ENCODE measurements at places on chromosomes 4 and X. TPM values are rescaled to one million over a fixed set of nuclear protein-coding genes. Genes with fewer than 3 reads are reported as not detected.

DNA sequence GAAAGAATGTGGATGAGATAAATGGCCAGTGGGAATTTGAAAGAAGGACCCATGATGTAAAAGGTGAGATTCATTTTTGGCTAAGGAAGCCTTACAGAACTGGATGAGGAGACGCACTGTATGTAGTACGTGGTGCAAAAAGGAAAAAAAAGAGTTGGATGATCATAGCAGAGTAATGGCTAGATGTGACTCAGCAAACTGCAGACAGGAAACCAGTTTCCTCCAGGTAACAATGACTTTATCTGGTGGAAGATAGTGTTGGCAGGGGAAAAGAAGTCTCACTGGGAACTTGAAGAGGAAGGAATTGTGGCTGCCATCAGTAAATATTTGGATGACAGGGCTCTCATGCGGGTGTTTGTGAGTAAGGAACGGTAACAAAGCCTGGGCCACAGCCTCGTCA, 243.2 kb downstream of the CPE start:
- DNase-seq: no peak

- DNase-seq: no peak
Measured at GRCh38 chr4:6957148-6957520, 47.5 kb downstream of the TBC1D14 start.

FRYL gene
- polyA plus RNA-seq: 4.8 TPM

DNA sequence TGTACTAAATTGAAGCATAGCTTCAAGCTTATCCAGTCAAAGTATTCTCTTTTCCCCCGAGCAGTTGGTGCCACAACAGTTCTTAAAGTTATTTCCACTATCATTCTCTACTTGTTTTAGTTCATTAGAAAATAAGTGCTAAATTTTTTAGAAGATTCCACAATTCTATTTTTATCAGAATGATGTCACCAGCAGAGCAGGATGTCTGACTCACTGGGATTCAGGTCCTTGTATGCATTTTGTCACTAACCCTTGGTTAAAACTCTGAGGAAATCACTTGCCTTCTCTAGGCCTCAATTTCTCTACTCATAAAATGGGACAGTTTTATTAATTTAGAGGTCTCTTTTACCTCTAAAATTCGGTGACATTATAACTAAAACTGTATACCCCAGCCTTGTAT, 3.4 kb downstream of the DDX53 start:
- DNase-seq: no peak

KIAA1210 gene
- polyA plus RNA-seq: not detected

- no peak for DNase-seq
Measured at GRCh38 chr4:65227628-65228027, 442.7 kb downstream of the EPHA5 start.

GRCh38 chrX:46260499-46260898, 284.7 kb downstream of the ZNF674 start:
- no peak for DNase-seq

- no peak for DNase-seq
Measured at GRCh38 chr4:87953826-87954225, 21.7 kb upstream of the SPP1 start.

GRCh38 chr4:7653510-7654369, 219.0 kb upstream of the PSAPL1 start:
- DNase-seq: peak; percentile 59

DNA sequence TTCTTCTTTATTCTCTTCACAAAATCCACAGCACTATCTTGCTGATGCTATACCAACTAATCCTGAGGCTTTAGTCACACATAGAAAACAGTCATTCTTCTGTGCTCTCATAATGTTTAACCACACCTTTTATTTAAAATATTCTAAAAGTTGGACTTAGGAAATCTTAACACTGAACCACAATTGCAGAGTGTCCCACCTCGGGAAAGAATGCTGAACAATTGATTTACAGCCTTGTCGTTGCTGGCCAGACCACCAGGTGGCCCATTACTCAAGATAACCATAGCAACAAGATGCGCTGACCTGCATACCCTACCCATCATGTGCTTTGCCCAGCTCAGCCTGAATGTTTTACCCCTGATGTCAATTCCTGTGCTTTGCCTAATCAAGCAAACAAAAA, 100.8 kb downstream of the ARSJ start:
- no peak for DNase-seq

ETDB gene
- polyA plus RNA-seq: not detected

PDZD4 gene
- 0.65 TPM for polyA plus RNA-seq

STPG2 gene
- polyA plus RNA-seq: 0.01 TPM

DNA sequence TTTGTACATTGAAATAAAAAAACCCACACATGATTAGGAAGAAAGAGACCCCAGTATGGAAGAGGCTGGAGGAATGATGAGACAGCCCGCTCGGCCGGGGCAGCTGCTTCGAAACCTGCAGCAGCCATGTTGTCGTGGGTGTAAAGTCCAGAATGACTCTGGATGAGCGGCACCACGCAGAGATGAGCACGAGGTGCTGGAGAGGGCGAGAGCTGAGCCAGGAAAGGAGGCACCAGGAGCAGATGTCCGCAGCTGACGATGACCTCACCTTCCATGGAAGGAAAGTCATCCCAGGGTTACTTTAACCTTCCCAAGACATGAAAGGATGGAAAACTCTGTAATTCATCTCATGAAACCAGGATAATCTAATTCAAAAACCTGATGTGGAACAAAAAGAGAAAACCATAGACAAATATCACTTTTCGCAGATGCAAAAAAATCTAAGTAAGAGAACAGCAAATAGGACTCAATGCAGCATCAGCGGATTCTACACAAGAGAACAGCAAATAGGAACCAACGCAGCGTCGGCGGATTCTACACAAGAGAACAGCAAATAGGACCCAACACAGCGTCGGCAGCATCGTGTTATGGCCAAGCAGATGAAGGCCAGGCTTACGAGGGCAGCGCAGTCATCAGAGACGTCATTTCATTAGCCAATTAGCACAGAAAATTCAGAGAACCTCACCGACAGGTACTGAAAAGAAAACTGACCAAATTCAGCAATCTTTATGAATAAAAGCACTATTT, 25.9 kb upstream of the SPON2 start:
- DNase-seq: no peak

UGT2B10 gene
- polyA plus RNA-seq: not detected
